Cerebellar cortex (tissue), 1 donor: ENCODE measurements at places on chromosomes 4 and X.

DNA sequence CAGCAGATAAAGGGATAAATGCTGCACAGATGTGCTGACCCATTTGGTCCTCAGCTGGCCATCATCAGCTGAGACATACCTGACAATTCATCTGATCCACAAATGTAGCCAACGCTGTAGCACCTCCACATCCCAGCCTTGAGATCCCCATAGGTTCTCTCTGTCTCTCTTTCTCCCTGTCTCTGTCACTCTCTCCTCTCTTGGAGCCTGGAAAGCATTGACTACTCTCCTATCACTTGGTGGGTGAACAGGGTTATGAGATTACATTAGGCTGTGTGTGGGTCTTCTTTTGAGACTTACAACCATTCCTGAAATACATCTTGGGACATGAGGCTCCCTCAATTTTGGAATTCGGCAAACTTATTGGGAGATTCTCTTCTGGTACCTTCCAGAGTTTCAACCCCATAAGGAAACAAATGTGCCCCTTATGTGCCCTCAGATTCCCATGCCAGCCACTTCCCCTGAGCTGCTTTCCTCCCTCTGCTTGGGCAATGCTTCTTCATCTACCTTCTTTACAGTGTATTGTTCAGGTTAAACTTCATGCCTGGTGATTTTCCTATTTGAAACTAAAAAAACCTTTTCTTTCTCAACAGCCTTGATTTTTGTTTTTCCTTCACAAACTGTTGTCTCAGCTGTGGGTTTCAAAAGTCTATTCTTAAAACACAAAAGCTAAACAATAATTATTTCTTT is 29.1 kb upstream of the FGF2 start:
- no peak for DNase-seq

- DNase-seq = no peak
Measured at GRCh38 chr4:108352664-108353308, 184.1 kb upstream of the LEF1 start.

GRCh38 chr4:122636697-122637096 is 15.8 kb upstream of the IL21 start:
- DNase-seq = no peak

- DNase-seq = no peak
Measured at GRCh38 chr4:54843946-54844345, 186.2 kb downstream of the KIT start.

DNA sequence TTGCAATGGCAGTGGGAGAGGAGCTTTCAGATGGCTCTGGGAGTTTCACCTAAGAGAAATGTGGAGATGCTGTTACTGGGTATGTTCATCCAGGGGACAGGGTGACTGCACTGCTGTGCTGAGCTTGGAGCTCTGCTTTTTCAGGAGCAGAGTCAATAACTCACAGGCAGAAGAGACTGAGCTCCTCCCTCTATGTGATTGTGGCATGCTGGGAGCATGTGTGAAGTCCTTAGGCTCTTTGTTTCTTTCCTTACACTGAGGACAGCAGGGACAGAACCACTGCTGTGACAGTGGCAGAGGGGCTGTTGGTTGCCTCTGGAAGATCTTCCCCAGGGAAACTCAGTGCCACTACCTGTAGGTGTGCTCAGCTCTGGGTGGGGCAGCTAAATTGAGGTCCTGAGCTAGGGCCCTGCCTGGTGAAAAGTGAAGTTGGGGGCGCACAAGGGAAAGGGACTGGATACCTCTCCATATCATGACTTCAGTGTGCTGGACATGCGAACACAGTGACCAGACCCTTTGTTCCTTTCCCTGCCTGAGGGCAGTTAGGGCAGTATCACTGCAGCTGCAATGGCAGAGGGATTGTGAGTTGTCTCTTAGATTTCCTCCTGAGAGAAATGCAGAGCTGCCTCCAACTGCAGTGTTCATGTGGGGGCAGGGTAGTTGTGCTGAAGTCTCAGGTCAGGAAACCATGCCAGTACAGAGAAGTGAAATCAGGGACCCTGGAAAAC is 156.7 kb downstream of the TENT5D start:
- DNase-seq = no peak

DNA sequence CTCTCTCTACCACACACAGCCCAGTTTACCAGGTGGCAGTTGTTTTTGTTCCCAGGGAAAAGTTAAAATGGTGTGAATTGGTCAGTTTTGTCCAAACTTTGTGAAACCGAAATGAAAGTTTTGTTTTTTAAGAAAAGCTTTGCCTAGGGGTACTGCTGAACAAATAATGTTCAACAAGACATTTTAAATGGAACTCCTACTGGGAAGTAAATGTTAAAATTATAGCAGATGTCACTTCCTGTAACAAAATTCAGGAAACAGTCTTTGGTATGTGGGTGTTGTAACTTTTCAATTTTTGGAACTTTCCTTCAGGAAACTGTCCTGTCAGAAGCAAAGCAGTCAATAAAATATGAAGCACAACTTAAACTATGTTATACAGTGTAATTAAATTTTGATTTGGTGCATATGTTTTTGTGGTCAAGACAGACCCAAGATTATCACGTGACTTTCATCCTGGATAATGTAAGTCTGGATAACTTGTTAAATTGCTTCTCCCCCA is 79.5 kb downstream of the AFF1 start:
- DNase-seq = no peak

GRCh38 chrX:131841496-131842437 is 181.3 kb upstream of the STK26 start:
- peak; percentile 41 for DNase-seq

DNA sequence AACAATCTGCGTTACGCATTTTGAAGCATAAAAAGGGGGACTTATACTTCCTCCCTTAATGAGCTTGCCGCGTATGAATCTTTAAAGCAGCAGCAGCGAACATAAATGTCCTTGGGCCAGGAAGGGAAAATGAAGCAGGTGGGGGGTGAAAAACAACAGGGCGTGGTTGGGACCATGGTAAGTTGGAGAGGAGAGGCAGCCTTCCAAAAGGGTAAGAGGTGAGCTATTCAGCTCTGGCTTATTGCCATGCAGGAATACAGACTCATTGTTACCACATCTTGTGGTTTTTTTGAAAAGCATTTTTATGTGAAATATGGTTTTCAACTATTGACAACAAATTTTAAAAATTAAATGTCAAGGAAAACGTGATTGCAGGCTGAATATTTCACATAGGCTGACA is 710.7 kb upstream of the FAM241A start:
- no peak for DNase-seq

DNA sequence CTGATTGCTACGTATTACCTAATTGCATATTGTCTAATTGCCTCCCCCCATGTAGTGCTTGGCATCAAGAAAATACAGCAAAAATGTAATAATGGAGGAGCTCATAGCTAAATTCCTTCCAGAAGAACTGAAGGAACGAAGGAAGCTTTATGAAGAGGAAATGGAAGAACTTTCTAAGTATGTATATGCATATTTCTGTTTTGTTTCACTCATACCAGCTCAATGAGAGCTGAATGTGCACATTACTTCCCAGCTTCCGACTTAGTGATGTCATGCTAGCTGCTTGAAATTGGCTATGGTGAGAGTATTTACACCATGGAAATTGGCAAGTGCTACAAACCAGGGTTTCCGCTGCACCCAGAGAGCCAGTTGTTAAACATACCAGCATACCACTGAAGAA is 34.7 kb downstream of the LONRF3 start:
- no peak for DNase-seq

- no peak for DNase-seq
Measured at GRCh38 chrX:20285511-20285910, 18.8 kb upstream of the RPS6KA3 start.

GRCh38 chr4:159013692-159014091 is 89.2 kb upstream of the RAPGEF2 start:
- DNase-seq = no peak

DNA sequence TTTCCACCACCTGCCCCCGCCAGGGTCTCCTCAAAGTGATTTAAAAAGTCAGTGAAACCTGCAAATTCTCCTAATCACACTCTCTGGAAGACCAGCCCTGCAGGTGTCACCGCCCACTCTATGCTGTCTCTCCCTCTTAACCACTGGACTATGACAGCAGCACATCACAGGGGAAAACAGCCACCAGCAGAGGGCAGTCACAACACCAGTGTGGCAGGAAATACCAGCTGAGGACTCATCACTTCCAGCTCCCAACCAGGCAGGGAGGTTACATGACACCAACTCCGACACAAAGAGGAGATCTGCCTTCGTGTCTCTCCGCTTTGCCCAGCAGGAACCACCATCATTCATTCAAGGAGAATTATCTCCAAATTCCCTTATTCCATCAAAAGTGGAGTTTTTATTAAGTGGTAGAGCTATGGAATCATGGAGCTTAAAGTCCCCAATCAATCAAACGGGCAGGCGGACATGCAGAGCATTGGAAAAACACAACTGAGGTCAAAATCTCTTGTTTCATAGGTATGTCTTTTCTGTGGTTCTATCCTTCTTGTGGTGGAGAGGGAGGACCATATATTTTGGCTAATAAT is 91.3 kb downstream of the NSUN7 start:
- peak; percentile 64 for DNase-seq

- DNase-seq = no peak
Measured at GRCh38 chr4:55503169-55503568, 43.5 kb downstream of the CLOCK start.

- peak; percentile 71 for DNase-seq
Measured at GRCh38 chrX:153609917-153610835, 11.2 kb upstream of the CCNQ start.

DNA sequence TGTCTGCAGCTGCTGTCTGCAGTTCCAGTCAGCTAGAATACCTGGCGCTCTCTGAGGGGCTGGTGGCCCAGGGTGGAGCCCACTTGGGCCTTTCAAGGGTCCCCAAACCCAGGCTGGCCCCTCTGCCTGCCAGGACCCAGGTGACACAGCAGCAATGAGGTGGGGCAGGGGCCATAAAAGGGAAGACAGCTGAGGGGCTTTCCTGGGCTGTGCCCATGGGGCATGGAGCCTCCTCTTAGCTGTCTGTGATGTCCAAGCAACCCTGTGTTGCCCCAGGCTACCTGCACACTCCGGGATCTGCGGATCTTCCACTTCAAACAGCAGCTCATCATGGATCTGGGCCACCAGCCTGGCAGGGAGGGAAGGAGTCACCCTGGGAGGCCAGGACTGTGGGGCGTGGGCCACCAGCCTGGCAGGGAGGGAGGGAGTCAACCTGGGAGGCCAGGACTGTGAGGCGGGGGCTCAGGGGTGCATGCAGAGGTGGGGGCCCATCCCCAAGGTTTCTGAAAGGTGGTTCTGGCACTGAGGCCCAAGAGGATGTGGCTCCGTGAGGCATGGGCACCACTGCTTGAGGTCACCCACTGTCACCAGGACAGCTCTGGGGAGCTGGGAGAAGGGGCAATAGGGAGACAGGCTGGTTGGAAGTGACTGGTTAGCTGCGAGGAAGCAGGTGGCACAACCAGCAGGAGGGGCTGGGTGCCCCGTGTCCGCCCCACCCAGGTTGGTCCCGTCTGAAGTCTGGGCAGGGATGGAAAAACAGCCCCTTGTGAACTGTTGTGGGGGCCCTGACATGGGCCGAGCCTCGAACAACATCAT is 16.3 kb downstream of the NAT8L start:
- DNase-seq = no peak

DNA sequence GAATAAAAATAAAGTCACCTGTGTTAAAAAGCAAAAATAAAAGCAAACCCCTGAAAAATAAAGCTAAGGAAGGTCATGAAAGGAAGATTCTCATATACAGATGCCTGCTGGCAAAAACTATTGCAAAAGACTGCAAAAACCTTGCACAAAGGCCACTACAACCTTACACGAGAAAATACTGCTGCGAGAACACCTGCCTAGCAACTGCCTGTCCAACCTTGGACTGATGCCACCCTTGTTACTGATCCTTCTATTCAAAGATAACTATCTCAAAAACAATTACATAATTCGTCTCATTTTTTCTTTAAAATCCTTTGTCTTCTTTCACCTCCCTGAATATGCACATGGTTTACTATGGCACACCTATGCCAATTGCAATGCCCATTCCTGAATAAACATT is 49.6 kb downstream of the SLC2A9 start:
- DNase-seq = no peak

GRCh38 chrX:132365490-132365889 is 123.3 kb downstream of the MBNL3 start:
- DNase-seq = no peak

- DNase-seq = no peak
Measured at GRCh38 chr4:20997886-20998285, 297.6 kb downstream of the PACRGL start.

DNA sequence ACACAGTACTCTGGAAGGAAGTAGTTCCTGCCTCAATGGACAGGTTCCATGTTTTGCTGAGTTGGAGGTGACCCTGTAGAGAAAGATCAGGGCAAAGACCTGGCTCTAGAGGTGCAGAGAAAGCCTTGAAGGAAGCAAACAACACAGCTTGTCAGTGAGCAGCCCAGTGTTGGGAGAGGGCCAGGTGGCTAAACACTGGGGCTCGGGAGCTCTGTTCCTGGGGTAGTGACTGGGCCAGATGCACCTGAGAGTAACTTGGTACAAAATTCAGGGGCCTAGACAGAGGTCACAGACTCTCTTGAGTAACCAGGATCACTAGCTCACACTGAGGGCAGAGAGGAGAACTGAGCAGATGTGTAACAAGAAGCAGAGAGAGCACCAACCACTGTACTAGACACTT is 138.4 kb upstream of the NALF2 start:
- no peak for DNase-seq

DNA sequence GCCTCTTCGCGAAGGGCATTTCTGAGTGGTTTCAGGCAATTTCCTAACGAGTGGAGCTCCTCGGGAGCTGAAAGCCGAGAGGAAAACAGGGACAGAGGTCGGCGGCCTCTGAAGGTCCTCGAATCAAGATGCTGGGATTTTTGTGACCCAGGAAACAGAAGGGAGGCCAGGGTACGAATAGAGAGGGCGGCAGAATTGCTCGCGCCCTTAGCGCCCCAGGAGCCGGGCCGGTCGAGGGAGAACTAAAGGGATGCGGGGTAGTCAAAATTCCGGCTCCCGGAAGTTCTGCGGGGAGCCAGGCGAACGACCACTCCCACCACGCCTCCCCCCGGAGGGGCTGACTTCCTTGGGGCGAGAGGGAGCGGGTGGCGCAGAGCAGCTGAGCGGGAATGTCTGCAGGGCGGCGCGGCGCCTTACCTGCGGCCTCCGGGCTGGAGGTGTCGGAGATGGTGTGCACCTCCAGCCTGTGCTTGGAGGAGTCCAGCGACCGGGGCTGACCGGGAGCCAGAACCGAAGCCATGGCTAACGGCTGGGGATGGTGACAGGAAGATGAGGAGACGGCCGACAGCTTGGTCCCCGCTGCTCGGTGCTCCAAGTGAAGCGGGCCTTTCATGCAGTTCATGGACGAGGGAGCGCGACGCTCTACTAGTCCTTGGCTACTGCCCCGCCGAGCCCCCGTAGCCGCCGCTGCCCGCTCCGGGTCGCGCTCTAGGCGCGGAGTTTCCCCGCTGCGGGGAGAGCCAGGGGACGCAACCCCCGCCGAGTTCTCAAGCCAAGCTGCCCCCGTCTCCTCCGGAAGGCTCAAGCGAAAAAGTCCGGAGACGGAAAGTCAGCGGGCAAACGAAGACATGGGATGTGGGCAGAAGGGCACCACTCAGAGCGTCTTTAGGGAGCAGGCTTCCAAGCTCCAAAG is 782 bp downstream of the PITX2 start:
- no peak for DNase-seq

DNA sequence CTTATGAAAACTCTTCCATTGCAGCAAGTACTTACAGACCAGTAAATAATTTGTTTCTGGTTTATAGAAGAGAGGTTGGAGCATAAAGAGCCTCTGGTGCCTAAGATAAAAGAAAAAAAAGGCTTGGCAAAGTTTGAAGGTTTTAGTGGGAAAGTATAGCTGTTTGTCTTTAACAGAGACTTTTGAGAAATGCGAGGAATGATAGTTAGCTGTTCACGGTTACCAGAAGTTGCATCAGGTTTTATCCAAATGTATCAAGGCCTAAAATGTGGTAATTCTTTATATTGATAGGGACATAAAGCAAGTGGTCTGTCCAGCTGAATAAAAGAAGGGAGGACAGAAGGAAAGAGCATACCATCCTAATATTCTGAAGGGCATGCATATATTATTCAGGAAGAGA is 29.3 kb downstream of the RAP1GDS1 start:
- DNase-seq = no peak
